Activated CD4-positive, alpha-beta memory T cell treated with anti-CD3 and anti-CD28 coated beads for 36 hours (primary cell): ENCODE measurements at places on chromosomes 4 and X. TPM values are rescaled to one million over a fixed set of nuclear protein-coding genes. Genes with fewer than 3 reads are reported as not detected.
A peak's percentile ranks its signal among the peaks of the same experiment; 100 is the strongest.

HSFX3 gene
- not detected for total RNA-seq

MXRA5 gene
- total RNA-seq, result not detected

TIGD2 gene
- total RNA-seq, result 1.1 TPM

CT83 gene
- not detected for total RNA-seq

HTRA3 gene
- total RNA-seq, result not detected

DNA sequence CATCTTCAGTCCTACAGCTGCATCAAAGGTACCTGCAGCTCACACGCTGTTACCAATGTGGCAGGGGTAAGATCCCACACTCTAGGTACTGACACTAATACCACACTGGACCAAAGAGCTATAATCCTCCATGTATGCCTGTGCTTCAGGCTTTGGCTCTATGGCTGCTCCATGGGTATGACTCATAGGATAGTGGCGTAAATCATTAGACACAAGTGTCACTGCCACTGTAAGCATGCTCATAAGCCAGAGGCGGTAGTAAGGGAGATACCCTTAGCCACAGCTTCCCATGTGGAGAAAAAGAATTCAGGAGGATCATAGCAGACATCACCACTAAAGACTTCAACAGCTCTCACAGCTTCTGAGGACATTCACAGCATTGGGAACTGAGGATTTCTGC lies 287.5 kb downstream of the ACTRT1 start:
- DNase-seq, result no peak

DNA sequence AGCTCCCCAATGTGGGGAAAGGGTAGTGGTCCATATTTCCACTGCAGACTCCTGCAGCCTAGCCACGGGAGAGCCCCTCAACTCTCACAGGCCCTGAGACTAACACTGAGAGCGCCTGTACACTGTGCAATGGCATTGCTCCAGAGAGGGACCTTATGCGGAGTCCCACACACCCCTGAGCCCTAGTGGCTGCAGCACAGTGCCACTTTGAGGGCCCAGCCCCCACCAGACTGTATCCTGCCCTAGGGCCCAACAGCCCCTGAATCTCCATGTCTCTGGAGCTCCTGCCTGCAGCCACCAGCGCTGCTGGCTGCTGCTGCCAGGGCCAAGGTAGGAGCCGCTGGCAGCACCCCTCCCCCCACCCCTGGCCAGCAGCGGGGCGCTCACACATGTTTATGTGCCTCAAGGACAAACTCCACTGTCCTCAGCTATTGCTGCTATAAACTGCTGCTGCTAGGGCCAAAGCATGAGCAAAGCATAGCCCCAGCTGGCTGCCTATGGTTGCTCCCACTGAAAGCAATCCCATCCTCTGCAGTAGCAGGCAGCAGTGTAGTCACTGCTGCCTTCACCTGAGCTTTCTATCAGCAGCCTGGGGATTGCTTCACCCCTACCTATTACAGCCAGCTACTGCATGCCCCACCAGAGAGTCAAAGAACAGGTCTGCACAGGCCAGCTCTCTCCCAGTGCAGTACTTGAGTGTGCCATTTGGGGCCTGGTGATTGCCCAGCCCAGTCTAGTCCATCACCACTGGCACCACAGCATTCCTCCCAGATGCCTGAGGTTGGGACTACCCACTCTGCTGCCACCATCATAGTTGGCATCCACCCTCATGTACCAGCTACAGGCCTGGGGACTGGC lies 24.3 kb downstream of the TMEM154 start:
- no peak for DNase-seq

GRCh38 chrX:40008791-40009461 lies 88.8 kb downstream of the BCOR start:
- peak; percentile 53 for DNase-seq
